ENCODE measurements at places on chromosomes 2 and 18.

DNA sequence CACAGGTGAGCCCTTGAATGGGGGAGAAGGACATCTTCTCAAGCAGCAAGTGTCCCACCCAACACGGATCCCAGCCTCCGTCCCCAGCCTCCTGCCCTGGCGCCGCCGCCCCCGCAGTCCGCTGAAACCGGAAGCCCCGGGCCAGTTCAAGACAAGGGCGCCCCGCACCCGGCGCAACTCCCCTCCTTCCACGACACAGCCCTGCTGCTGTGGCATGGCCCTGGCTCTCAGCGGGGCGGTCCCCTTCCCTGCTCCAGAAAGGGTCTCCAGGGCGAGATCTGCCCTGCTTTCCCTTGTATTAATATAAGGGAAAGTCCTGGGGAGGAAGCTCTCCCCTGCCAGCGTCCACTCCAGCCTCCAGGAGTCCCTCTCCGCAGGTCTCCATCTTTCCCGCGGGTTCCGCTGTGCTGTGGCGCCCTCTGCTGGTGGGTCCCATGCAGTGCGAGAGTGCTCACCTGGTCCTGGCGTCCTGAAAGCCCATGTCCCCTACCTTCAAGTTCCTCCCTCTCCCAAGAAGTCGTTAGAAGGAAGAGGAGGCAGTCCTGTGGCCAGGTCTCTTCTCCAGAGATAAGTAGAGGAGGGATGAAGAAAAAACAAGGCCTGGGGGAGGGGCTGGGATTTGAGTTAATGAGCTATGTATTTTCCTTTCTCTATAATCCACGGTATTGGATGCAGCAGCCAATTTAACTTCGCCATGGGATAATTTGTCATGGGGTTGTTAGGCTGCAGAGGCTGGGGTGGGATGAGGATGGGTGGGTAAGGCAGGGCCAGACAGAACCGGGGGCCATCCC, 176.0 kb downstream of the SMAD2 start:
- DNase-seq = peak; percentile 84

DNA sequence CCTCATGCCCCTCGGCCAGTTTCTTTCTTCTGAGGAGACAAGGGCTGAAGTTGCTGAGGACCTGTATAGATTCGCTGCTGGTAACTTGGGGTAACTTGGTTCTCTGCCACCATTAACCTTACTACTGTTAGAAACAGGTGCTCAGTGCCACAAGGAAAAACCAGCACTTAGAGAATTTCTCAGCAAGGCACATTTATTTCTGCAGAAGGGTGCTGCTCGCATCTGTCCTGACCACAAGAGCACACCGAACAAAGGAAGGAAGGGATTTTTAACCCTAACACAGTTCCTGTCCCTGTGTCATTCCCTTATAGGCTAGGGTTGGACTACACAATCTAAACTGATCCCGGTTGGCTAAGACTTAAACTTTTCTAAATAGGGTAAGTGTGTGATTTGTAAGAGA, 154.1 kb downstream of the SOCS6 start:
- DNase-seq = no peak

GRCh38 chr2:215866606-215867005, 146.7 kb downstream of the MREG start:
- DNase-seq = no peak

- no peak for DNase-seq
Observed at GRCh38 chr2:196249171-196249570, 77.8 kb upstream of the STK17B start.

DNA sequence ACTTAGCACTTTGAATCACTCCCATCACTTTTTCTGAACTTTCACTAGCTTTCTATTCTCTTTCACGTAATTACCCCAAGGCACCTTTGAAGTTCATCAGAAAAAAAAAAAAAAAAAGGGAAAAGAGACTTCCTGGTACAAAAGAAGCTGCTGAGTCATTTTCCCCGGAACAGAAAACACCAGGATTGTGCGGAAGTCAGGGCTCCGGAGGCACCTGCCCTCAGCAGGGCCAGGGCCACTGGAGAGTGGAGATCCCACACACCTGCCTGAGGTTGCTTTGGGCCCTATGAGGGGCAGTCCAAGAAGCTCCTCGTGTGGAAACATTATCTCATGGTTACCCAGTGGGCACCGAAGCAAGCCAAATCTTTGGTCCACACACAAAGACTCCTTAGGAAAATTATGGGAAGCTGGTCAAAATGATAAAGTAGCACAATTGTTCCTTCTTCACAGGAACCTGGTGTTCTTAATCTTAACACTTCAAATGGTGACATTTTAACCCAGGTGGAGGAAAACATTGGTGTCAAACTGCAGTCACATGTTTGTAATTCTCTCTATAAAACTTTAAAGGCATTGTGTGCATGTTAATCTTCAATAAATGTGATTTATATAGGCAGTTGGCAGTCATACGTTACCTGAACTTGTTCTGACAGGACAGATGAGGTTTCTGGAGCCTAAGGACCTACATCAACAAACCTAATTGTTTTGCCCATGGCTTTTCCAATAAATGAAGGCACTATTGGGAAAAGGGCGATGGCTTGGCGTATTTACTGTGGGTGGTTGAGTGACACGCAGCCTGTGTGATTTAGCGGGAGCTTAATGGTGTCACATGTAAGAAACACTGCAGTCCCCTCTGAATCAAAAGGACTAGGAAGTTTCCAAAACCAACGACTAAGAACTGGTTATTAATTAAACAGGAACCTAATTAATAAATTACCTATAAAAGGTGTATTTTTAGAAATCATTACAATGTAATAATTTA, 23.4 kb upstream of the FAM110C start:
- DNase-seq = no peak

DNA sequence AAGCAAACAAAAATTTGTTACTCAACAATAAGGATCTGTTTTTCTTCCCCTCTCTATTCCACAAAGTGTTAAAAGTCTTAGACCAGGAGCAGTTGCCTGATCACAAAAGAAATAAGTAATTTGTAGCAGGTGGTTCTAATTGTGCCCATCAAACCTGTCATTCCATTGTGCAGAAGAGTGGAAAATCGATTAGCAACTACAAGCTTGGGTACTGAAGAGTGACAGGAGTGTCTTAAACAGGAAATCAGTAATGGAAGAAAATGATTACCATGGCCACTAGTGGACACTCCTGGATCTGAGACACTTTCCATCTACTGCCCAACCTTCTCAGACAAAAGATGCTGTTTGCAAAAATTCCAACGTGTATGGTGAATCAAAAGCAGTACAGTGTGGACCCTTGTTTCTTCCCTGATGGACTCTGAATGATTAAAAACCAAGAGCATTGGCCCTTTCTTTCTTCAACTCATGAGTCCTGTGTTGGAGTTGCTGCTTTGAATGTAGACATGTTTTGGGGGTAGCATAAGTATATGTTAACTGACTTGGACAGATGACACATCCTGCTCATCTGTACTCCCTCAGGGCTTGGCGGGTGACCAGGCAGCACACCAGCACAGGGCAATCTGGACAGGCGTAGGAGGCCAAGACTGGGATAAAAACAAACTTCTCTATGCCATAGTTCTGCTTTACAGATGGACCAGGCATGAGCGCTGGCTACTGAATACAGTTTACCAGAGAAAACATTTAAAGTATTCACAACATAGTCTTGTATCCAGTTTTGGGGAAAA, 51.9 kb downstream of the PLA2R1 start:
- no peak for DNase-seq

DNA sequence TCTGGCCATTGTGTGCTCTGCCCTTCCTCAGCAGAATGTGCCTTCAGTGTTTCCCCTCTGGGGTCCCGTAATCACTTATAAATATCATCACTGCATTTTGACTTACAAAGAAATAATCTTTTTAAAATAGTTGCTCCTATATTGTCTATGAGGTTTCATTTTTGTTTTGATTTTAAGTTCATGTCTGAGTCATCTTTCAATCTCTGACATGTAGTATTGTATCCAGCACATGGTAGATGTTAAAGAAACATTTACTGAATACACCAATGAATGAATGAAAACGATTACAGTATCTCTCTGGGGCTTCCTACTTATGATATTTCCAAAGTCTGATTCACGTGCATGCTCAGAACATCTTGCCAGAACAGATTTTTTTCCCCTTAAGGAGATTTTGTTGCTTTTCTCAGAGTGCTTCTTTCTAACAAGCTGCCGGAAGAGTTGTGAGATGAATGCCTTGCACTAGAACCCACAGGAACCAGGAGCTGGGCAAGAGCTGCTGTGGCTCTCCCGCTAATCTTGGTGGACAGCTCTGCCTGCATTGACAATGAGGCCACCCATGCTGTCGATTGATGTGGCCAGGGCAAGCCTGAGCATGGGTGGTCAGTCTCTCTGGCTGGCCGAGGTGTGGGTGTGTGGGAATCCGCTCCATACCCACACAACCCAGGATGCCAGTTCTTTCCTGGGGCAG, 199.4 kb downstream of the CYRIA start:
- DNase-seq = no peak

GRCh38 chr18:58378411-58379379, 250.2 kb downstream of the ALPK2 start:
- peak; percentile 63 for DNase-seq

DNA sequence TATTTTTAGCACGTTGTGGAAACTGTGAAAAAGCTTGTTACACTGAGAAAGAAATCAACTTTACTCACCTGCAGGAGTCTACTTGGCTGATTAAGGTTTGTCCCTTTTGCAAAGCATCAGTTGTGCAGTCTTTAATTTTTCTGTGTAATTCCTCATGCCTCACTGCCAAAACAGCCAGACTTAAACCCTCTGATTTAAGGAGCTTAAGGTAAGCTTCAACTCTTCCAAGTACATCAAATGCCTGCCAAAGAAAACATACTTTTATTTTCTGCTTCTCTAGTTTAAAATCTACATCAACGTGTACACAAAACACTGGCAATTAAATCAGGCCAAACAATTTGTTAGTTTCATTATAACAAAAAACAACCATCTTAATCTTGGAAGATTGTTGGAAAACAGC, 98.0 kb upstream of the TTN start:
- no peak for DNase-seq

DNA sequence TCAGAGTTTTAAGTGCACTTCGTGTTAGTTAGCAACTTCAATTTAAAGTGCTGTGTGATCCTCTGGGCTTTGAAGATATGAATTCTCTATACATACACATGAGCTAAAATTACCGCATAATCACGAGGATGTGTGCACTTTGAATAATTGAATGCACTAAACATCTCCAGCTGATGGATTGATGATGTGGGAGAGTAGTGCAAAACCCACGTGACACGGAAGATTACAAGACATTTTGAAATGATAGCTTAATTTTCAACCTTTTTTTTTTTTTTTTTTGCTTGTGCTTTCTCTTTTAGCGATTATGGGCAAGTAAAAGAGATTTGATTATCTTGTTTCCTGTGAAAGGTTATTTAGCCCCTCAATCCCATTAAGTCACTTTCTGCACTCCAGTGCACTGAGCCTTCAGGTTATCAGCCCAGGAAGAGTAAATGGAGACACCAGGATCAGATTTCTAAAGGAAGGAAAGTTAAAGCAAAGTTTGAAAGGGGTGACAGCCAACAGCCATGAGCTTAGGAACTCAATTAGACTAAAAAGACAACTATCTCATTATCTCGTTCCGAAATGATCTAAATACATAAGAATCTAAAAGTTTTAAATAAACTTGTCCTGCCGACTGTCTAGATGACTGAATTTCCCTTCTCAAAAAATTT, 81.6 kb downstream of the CDK15 start:
- no peak for DNase-seq

DNA sequence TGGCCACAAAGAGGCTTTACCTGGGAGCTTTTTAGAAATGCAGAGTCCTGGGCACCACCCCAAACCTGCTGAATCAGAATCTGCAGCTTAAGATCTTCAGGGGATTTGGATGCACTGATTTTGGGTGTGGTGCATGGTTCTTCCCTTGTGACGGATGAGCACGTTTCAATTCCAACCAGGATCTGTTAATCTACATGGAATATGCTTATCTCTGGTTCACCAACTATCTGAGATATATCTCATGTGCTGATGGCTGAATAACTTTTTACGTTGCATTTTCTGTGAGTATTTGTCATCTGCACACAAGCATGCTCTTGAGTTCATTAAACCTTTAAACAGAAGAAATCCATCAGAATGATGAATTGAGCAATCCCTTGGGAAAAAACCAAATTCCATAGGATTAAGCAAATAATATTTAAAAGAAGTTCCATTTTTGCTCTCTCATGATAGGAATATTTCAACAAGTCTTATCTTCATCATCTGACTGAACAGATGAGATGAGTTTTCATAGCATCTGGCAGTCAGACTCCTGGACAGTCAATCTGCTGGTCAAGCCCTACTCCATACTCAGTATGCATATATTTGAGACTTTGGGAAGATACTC, 120.6 kb downstream of the PLB1 start:
- DNase-seq = no peak

GRCh38 chr18:57437766-57438671, 2.8 kb downstream of the ONECUT2 start:
- peak; percentile 76 for DNase-seq

DNA sequence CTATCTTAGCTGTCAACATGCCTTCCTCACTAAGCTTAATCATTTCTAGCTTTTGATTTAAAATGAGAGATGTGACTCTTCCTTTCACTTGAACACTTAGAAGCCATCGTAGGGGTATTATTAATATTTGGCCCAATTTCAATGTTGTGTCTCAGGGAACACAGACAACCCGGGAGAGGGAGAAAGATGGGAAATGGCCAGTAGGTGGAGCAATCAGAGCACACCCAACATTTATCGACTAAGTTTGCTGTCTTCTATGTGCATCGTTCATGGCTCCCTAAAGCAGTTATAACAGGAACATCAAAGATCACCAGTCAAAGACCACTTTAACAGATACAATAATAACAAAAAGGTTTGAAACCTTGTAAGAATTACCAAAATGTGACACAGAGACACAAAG, 110.2 kb downstream of the OLA1 start:
- DNase-seq = no peak

- no peak for DNase-seq
Observed at GRCh38 chr2:40433736-40434135, 18.2 kb downstream of the SLC8A1 start.

DNA sequence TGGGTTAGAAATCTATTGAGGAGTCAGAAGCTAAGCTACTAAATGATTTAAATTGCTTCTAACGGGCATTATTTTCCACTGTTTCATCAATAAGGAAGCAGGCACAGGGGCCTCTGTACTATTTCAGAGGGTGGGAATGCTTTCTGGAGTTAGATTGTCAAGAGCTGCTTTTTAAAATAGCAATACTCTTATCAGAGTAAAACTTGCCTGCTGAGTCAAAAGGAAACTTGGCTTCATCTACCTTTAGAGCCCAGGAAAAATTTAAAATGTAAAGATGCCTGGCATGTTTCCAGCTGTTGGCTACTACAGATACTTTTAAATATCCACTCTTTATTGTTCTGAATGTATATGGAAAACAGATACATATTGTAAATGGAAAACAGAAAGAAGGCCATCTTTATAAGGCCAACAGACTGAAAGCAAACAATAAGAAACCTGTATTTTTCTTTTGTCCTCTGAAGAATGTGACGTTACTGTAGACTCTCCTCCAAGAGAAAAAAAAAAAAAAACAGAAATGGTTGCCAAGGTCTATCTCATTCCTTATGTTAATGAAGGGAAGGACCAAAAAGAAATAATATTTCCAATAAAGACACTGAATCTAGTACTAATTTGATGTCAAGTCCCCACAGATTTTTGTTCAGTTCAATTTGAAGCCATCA, 79.1 kb downstream of the FIGN start:
- DNase-seq = no peak

Data from upper lobe of left lung (tissue), 6 donors.